ENCODE measurements at places on chromosomes 3 and 15.

GRCh38 chr15:85312929-85313331 is 67.5 kb upstream of the AKAP13 start:
- DNase-seq, result no peak

- no peak for DNase-seq
Observed at GRCh38 chr3:134064081-134064480, 34.4 kb upstream of the SLCO2A1 start.

DNA sequence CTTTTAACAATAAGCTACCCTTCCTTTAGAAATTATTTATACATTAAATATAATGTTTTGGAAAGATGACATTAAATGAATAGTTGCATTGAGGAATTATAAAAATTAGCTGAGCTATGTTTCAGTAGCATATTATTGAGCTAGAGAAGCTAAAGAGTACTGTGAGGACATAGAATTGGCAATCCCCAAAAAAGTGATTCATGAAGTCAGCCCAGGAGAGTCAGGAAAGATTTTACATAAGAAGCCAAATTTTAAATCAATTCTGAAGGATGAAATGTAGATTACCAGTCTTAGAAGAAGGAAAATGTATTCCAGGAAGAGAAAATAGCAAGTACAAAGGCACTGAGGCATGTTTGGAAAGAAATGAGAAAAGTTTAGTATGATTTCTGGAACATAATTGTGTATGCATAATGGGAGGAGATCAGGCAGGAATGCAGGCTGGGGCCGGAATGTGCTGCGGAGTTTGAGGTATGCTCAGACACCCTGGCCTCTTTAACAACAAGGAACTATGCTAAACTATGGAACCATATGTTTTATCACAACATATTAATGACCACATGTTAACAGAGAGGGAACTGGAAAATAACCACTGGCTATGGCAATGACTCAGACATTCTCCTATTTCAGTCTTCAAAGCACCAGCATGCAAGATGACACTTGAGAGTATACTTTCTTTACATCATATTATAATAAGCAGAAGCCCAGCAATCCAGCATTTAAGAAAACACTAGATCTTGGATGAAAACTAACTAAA is 103.3 kb upstream of the COL8A1 start:
- no peak for DNase-seq

DNA sequence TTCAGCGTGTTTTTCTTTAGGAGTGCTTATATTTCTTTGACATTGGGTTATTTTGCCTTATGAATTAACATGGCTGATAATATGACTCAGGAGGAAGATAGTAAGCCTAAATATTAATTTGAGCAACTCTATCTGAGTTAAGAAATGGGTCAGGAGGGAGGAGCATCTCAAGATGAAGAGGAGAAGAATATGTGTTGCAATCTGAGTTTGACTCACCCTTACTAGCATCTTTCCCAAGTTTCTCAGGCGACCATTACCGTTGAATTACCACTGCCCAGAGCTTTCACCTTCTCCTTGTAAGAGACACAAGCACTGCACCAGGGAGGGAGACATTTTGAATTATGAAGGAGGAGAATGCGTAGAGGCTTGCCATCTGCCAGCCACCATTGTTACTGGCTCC is 138.3 kb upstream of the MYRIP start:
- no peak for DNase-seq

DNA sequence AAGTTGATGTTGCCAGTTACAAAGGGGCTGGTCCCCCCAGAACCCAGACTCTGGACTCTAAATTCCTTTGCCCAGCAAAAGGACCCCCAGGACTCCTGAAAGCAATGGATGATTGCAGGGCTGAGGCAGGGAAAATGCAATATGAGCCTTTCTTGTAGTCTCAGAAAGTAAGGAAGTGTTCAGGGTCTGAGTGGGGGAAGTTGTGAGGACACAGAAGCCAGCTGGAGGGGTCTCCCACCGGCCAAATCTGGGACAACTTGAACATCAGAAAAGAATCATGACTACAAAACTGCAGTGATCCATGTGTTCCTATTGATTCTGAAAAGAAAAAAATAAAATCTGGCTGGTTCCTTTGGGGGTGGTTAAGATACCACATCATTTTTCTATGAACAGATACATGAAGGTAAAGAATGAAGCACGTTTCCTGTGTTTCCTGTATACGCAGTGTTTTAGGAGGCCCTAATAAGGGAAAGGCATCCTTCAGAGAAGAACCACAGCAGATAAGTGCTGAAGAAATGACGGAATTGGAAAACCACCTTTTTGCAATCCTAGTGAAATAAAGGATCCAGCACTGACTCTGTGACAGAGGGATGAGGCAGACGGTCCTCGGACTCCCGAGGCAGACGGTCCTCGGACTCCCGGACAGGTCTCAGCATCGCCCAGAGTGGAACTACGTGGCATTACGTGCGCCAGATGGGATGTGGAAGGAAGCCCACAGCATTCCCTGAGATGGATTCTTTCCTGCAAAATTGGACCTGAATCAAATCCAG is 22.2 kb upstream of the GRIP2 start:
- no peak for DNase-seq

DNA sequence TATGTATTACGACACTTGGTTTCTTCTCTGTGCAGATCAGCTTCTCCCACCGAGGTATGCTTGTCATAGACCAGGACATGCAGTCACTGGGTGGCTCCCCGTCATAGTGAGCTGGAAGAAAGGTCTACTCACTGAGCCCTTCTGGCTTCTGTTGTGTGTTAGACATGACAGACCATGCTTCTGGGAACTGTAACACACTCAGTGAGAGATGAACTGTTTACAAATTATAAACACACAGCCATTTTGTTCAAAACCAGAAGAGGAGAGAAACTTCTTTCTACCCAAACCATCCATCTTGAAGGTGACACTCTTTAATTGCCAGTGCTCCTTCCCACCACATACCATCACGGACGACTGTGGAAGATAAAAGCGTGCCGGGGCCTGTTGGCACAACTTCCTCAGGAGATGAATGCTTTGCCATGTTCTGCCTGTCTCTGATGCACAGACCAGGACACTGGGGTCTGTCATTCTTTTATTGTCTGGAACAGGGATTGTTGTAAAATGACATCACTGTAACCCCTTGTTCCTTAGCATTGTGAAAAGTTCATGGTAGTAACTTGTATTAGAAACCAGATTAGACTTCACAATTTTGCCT is 214.3 kb downstream of the MCTP2 start:
- no peak for DNase-seq

GRCh38 chr3:147355084-147355752 is 51.1 kb downstream of the ZIC4 start:
- DNase-seq, result no peak

Measured in activated T-cell treated with anti-CD3 and anti-CD28 coated beads for 1 hour (primary cell).